ENCODE measurements at places on chromosomes 4 and X. TPM values are rescaled to one million over a fixed set of nuclear protein-coding genes. Genes with fewer than 3 reads are reported as not detected.

GRCh38 chr4:109233570-109233969 is 68.9 kb downstream of the COL25A1 start:
- DNase-seq = no peak

DNA sequence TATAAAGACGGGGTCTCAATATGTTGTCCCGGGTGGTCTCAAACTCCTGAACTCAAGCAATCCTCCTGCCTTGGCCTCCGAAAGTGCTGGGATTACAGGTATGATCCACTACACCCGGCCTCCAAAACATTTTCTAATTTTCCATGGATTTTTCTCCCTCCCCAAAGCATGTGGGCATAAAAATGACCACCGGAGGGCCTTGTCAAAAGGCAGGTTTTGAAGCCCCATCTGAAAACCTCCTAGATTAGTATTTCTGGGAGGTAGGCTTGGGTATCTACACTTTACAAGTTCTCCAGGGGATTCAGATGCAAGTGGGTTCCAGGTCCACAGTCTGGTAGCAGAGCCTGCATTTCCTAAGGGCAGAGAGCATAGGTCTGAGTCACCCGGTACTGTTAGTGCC is 1.4 kb upstream of the GPR173 start:
- no peak for DNase-seq

- peak; percentile 78 for DNase-seq
These were observed 2.4 kb downstream of the SPRY1 start for GRCh38 chr4:123398853-123399626.

DNA sequence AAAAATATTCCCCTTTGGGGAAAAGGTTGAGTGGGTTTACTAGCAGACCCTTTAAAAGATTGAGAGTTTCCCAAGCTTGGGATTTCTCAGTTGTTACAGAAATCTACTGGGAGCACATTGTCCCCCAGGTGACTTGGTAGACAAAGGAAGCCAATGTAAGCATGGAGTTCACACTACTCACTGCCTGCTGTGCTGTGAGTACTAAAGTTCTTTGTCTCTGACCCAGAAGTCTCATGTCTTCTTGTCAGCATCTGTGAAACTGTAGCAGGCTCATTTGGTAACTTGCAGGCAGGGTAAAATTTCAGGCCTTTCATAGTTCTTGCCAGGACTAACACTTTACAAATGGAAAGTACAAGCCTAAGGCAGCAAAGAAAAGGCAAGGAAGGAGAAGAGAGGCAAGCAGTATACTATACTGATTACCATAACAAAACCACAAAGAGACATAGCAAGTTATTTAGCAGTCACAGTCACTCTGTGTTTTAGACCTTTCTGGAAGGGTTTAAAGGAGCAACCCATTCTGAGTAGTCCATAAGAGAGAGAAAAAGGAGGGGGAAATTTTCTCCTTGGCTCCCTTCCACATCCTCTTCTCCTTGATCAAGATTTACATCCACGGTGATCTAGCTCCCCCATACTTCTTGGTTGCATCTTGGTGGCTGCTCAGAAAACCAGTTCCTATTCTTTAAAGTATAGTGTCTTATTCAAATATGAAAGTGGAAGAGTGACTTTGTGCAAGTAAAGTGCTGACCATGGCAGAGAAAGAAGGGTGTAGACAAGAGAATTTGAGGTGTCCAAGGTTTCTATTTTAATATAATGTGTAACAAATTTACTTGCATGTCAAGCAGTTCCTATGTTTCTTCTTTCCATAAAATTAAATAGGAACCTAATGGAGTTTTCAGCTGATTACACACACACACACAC is 160.0 kb upstream of the PDE5A start:
- DNase-seq = no peak

DNA sequence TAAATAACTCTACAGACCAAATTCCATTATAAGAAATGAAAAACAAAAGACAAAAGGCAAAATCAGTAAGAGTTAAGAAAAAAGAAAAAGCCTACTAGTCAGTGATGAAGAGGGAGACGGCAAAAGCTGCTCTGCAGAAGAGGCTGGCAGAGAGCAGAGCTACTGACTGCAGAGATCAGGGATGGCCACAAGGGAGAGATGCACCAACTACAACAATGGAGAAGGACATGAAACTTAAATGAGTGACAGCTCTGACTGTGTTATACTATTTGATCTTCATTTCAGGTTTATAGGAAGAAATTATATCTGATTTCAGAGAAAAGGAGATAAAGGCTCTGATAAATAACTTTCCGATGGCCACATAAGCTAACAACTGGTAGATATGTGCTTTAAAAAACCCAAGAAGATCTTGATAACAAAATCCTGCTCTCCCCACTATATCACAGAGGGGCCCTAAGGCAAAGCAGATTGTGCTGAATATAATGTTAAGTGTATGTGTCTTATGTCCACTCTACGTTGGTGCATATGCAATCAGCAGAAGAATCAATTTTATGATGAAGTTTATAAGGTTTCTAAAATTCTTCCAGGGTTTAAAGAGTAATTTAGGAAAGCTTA is 58.4 kb upstream of the COX18 start:
- no peak for DNase-seq

DNA sequence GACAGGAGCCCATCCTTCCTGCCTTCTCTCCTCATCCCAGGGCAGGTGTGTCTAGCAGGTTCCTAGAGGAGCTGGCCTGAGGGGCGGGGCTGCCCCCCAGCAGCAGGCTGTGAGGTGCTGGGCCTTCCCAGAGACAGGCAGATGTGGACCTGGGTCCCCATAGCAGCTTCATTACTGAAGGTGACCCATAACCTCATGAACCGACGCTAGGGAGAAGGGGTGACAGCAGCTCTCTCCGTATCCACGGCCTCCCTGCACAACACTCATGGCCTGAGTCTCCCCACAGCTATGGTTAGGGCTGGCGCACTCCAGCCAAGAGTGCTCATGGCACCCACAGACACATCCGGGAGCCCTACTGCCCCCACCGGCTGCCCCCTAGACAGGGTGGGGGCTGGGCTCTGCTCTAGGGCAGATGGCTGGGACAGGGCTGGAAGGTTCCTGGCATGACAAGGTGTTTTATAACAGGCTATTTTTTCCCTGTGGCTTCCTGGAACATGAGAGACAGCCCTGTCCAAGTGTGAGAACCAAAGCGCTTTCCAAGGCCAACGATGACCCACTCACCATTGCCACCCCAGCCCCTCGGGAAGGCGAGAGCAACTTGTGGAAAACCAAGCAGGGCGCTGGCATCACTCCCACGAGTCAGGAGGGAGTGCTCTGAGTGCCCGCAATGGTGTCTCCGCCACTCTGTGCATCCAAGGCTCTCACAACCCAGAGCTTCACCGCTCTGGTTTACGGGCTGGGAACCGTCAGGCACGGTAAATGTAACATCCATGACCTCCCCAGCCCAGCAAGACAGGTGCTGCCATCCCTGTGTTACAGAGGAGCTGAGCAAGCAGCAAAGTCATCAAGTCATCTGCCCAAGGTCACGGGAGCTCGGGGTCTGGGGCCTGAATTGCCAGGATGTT is 59.8 kb downstream of the ACOX3 start:
- no peak for DNase-seq

DNA sequence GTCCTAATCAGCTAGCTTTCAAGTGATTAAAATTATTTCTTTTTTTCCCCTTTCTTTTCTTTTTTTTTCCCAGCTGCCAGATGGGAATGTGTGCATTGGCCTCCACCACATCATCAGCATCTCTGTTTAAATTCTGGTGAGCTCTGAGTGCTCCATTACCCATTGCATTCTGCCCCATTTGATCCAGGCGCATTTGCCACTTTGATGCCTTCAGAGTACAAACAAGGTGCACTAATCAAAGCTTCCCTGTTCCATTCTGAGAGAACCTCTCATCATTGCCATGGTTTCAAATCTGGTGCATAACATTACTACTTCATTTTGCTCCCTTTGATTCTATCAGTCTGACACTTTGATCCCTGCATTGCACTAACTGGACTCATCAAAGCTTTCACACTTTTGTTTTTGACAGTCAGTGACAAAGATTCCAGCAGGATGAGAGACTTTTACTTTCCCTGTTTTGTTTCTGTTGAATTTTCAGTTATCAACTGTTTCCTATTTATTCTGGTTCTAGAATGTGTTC is 238.8 kb upstream of the PCDH10 start:
- DNase-seq = no peak

DNA sequence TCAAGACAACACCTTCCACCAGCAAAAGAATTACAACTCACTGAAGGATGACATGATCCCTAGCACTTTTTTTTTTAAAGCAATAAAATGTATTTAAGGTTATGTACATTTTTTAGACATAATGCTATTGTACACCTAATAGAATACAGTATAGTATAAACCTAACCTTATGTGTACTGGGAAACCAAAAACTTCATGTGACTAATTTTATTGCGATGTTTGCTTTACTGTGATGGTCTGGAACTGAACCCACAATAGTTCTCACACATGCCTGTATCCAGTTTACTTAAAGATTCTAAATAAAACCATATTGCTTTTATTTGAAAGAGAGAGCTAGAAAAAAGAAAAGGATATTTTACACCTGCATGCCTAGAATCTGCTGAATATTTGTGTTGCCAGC is 4.4 kb upstream of the STS start:
- DNase-seq = no peak

DNA sequence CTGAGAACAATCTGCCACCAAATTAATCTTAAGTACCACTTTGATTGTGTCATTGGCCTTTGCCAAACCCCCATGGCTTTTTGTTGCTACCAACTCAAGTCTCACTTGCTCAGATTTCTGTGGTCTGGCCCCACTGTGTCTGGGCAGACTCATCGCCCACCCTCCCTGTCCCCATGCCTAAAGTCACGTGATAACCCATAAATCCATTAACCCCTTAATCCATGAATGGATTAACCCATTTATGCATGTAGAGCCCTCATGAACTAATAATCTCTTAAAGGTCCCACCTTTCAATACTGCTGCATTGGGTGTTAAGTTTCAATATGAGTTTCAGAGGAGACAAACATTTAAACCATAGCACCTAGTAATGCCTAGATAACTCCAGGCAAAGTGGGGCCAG is 78.5 kb upstream of the BLTP1 start:
- DNase-seq = no peak

GRCh38 chr4:151169900-151170299 is 70.5 kb downstream of the RPS3A start:
- no peak for DNase-seq

- DNase-seq = no peak
These were observed 72.8 kb upstream of the ATP8A1 start for GRCh38 chr4:42729505-42730237.

- no peak for DNase-seq
These were observed 7.3 kb upstream of the TMEM33 start for GRCh38 chr4:41927796-41928499.

Gene CXXC4
- 9.7 TPM for polyA plus RNA-seq

Gene SLC35A2
- 36.6 TPM for polyA plus RNA-seq

Gene MAP7D2
- polyA plus RNA-seq = 3.4 TPM

Gene ACSL4
- 67.2 TPM for polyA plus RNA-seq

Gene SMIM10L2A
- polyA plus RNA-seq = 11.4 TPM
